Mucosa of descending colon (tissue), 3 donors: ENCODE measurements at places on chromosomes 5 and 9. TPM values are rescaled to one million over a fixed set of nuclear protein-coding genes. Genes with fewer than 3 reads are reported as not detected.

The BAAT gene
- not detected for total RNA-seq

The SHOC1 gene
- not detected for total RNA-seq

The TMEM215 gene
- total RNA-seq = 0.09 TPM

DNA sequence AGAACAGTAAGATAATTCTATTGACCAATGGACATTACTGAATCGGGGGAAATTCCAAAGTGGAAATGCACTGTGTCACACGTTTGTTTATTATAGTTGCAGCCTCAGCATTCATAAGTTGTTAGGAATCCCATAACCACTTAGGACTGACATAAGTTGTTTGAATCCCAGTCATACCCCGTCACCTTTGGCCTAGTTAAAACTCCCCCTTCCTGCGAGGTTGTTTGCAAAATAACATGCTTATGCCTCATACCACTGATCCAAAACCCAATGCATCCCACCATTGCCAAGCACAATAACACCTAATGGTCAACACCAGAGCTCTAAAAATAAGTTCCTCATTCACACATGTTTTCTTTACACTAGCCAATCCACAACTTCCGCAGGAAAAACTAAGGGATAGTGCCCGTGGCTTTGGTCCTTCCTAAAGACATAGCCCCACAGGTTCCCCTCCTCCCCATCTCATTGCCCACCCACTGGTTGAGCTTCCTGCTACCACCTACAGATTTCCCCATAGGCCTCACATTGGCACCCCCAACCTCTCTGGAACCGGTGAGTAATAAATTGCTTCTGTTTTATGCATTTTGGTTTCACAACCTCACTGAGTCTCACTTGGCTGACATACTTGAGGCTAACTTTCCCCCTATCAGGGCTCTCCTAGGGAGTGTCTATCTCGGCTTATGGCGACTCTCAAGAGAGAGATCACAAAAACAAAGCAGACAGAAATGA is 42.3 kb upstream of the MUSK start:
- no peak for DNase-seq

The COL27A1 gene
- total RNA-seq = 4.0 TPM
